Activated gamma-delta T cell treated with Interleukin-2 at 50 U/mL for 16 hours (primary cell): ENCODE measurements at places on chromosomes 2 and 18.

GRCh38 chr2:12293874-12294273 is 422.9 kb upstream of the TRIB2 start:
- DNase-seq = no peak

DNA sequence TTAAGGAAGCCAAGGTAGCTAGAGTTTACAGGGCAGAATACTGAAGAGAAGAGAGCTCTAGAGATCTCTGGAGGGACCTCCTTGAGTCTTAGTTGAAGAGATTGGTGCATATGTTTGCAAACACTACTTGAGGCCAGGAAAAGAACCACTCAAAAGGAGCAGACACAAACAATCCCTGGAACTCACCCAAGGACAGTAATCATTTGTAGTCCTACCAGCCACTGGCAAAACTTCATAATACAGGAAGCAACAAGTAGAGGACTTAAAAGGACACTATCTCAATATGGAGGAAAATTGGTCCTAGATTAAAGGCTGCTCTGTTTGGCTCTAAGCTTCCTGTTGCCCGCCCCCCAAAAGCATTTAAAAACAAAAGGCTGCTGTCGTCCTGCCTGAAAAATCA is 46.9 kb upstream of the UBXN4 start:
- no peak for DNase-seq

- DNase-seq = no peak
These were observed 159.0 kb downstream of the NYAP2 start for GRCh38 chr2:225558399-225559071.

DNA sequence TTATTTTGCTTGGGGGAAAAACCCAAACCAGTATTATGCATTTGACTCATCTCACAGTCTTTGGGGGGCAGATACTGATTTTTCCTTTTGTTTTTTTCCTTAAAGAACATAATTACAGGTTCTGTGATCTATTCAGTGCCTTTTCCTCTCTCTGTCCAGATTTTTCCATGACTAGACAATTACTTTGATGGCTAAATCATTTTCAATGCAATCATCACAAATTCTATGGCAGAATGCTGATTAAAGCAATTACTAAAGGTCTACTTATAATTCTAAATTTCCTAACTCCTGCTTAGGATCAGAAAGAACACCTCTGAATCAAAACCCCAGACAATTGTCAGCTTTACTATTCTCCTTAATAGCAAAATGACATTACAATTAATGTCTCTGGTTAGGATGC is 38.8 kb downstream of the POLR1A start:
- no peak for DNase-seq

GRCh38 chr2:46230115-46230571 is 67.1 kb upstream of the EPAS1 start:
- DNase-seq = no peak

GRCh38 chr18:79525556-79526467 is 130.1 kb downstream of the NFATC1 start:
- no peak for DNase-seq

- peak; percentile 79 for DNase-seq
These were observed 12.1 kb downstream of the CD226 start for GRCh38 chr18:69935319-69936190.

DNA sequence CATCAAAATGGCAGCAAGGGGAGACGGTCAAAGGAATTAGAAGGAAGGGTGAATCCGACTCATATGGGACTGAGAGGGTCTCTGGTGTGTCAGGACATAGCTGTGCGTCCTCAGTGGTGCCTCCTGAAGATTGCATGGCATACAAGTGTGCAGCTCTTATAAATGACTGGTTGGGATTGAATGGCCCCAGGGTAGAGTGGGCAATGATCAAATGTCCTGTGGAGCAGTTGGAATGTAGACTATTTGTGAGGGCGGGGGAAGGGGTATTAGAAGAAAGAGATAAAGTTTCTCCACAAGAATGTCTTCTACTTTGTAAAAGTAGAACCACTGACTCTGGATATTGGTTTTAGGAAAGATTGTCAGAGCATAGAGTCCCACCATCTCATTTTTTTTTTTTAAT is 24.6 kb downstream of the CTLA4 start:
- no peak for DNase-seq

DNA sequence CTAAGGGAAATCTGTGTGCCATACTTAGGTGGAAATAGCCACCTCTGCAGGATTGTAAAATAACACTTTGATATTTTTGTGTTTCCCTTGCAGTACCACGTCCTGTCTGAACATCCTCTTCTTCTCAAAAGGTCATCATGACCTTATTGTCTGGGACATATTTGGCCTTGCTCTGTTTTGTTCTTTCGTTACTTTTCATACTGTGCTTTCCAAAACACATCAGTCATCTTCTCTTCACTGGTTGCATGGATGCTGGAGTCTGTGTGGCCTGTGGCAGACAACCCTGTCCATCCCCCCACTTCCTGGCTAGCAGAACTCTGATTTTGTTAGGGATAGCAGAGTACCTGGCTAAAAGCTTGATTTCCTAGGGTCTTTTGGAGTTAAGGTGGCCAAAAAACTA is 9.4 kb upstream of the GREB1 start:
- no peak for DNase-seq

DNA sequence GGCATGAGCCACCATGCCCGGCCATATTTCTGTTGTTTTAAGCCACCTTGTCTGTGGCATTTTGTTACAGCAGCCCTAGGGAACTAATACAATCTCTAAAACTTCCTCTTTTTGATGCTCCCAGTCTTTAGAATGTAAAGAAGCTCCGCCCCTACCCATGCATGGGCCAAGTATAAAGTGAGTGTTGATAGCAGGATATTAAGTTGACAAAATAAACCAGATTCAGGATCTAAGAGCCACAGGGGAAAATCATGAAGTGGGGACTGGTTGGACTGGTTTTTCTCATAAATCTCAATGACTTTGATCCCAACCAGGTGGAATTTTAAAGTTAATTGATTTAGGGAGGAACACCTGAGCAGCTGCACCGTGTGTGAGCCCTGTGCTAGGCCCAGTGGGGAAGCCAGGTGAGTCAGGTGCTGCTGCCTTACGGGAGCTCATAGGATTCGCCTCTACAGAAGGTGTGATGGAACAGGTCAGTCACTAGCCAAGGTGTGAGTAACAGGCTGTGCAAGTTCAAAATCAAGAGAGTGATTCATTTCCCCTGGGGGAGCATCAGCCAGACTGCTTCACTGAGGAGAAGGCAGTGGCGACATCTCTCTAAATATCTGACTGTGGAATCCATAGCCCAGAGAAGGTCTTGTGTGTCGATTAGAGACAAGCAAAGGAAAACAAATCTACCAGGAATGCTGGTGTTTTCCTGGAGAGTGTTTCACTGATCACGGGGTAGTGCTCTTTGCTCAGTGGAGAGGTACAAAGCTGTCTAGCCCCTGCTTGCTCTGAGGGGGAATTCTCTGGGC is 63.0 kb upstream of the MSH2 start:
- DNase-seq = no peak

DNA sequence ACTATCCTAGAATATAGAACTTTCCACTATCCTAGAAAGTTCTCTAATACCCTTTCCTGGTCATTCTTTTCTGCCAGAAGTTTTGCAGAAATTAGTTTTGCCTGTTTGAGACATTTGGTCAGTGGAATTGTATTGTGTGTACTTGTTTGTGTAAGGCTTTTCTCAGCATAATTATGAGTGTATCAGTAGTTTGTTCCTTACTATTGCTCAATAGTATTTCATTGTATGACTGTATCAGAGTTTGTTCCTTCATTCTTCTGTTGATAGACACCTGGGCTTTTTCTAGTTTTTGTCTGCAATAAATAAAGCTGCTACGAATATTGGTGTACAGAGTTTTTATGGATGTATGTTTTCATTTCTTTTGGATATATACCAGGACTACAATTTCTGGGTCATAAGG is 27.2 kb downstream of the CCDC138 start:
- DNase-seq = no peak
